Thoracic aorta endothelial cell (primary cell): ENCODE measurements at places on chromosomes 5 and 9. TPM values are rescaled to one million over a fixed set of nuclear protein-coding genes. Genes with fewer than 3 reads are reported as not detected.

Gene SLCO6A1
- not detected in 2 replicates for total RNA-seq

Gene HSPA4
- total RNA-seq: 191 and 222 TPM in 2 replicates

Gene ISCA1
- 36.0 TPM in 2 replicates for total RNA-seq

Gene ZFP2
- 0.22 and 0.27 TPM in 2 replicates for total RNA-seq

Gene NR2F1-AS1
- total RNA-seq: 19.1 and 21.5 TPM in 2 replicates

Gene ADAMTS2
- total RNA-seq: 0.50 TPM in 1 of 2 replicates, not detected in the other

Gene PCDHB10
- 0.22 and 0.66 TPM in 2 replicates for total RNA-seq

Gene OR2V2
- not detected in 2 replicates for total RNA-seq

Gene ADRB2
- total RNA-seq: 4.1 and 8.3 TPM in 2 replicates

Gene PDCD1LG2
- total RNA-seq: 16.1 and 22.1 TPM in 2 replicates

Gene C9
- total RNA-seq: 0.07 and 0.13 TPM in 2 replicates

Gene CWC27
- total RNA-seq: 25.6 and 28.7 TPM in 2 replicates
